ENCODE measurements at places on chromosomes 16 and 17.

- DNase-seq = no peak
Observed at GRCh38 chr16:13013043-13013442, 111.6 kb downstream of the SHISA9 start.

DNA sequence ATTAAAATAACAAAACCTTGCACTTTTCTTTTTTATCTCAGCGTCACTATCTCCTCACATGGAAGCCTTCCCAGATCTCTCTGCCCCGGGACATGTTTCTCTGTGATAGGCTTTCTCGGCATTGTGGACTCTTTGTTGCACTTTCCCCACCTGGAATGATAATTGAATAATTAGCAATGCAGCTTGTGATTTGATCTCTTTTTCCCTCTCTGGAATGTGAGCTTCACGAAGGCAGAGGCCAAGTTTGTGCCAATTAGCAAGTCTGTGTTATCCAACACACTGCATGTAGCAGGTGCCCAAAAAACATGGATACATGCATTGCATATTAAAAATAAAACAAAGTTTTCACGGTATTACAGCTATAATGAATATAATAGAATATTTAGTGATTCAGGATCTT, 431.2 kb downstream of the HAPSTR1 start:
- no peak for DNase-seq

DNA sequence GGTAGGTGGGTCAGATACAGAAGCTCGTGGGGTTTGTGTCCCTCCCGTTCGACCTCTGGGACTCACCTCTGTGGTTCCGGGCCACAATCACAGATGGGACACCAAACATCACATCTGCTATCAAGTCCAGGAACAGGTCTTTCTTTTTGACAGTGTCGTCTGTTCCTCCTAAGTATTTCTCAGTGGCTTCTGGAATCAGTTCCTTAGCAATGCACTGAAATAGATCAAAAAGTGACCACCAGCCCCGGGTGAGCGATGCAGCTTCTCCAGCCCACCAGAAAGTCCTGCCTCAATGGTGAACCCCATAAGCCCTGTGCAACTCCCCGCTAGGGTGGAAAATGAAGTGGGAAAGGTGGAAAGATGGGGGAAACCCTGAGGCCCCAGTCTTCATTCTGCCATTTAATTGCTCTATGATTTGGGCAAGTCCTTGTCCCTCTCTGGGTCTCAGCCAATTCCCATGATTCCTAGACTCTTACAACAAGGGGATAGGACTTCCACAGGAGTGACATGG, 22.4 kb downstream of the CES1 start:
- DNase-seq = no peak

GRCh38 chr17:51261024-51261963, 948 bp downstream of the UTP18 start:
- no peak for DNase-seq

- DNase-seq = no peak
Observed at GRCh38 chr16:962366-962765, 8.4 kb downstream of the LMF1 start.

DNA sequence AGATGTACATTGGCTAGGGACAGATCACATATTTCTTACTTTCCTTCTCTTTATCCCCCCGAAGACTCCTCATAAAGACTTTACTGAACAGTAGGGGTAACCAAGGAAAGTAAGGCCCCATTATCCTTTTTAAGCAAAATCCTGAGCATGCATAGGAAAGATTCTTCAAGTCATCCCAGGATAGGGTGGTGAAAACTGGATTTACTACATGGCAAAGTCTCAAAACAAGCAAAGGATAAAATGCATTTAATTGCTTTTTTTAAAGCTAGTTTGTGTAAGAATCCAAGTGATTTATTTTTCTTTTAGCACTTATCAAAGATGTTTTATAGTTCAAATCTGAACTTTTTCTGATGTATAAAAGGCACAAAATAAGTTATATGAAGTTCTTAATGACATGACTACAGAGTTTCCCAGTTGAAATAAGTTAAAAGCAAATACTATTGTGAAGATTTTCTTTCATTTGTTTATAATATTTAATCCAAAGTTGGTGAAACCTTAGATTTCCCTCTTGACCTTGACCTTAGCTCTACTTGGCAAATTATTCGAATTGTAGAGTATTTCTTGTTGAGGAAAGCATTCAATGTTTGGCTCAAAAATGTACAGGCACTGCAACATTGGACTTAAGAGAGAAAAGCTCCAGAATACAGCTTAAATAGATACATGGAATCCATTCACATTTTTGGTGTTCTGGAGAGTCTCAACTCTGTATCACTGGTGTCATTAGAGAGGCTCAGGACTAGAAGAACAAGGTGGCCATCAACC, 104.3 kb downstream of the ABCA8 start:
- no peak for DNase-seq

GRCh38 chr16:15658149-15658548, 8.1 kb downstream of the NDE1 start:
- no peak for DNase-seq

- DNase-seq = no peak
Observed at GRCh38 chr17:6930749-6931148, 65.1 kb upstream of the ALOX12 start.

DNA sequence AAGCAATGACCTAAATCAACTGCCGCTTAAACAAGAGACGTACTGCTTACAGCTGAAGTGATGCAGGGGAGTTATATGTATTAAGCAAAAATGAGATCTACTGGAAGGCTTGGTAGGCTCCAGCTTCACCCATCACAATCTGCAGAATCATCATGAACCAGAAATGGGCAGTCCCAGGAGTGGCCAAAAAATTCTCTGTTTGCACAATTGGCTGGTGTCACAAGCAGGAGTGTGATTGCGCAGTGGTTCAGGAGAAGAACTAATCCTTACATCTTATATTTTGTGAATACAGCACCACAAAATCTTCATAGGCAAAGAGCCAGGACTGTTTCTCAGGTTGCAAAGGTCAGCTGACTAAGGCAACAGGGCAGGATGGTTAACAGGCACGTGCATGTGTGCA, 75.9 kb downstream of the CES1 start:
- DNase-seq = no peak

- DNase-seq = peak; percentile 71
Observed at GRCh38 chr17:73191443-73192205, 1.2 kb upstream of the COG1 start.

DNA sequence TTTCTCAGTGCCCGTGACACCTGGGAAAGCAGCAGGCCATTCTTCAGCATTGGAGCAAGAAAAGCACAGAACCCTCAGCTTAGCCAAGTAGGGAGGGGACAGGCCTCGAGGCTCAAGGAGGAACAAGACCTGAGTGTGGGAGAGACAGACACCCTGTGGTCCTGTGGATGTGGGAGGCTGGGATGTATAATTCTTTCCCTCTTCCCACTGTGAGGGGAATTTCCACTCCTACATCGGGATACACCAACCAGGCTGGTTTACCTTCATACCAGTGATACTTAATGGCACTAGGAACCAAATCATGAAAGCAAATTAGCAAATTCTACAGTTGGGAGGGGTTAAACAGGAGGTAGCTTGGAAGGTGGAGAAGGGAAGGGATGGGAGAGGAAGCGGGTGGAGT, 41.7 kb downstream of the LYRM1 start:
- no peak for DNase-seq

DNA sequence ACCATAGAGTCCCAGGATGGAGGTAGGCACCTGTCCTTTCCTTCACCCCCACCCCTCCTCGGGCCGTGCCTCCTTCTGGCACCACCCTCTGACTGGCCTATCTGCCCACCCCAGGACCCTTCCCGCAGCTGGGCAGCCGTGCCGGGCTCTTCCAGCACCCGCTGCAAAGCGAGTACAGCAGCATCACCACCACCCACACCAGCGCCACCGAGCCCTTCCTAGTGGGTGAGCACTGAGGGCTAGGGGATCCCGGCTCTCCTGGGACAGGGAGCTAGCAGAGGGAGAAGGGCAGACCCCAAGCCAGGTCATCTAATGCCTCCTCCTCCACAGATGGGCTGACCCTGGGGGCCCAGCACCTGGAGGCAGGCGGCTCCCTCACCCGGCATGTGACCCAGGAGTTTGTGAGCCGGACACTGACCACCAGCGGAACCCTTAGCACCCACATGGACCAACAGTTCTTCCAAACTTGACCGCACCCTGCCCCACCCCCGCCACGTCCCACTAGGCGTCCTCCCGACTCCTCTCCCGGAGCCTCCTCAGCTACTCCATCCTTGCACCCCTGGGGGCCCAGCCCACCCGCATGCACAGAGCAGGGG, 7.8 kb downstream of the GALK1 start:
- no peak for DNase-seq
